ENCODE measurements at places on chromosomes 1 and 21.

- DNase-seq: no peak
Observed at GRCh38 chr21:31668651-31669491, 9.4 kb downstream of the SOD1 start.

GRCh38 chr21:15297824-15298223, 233.0 kb upstream of the NRIP1 start:
- DNase-seq: no peak

GRCh38 chr1:205575294-205575885, 56.4 kb downstream of the ELK4 start:
- no peak for DNase-seq

DNA sequence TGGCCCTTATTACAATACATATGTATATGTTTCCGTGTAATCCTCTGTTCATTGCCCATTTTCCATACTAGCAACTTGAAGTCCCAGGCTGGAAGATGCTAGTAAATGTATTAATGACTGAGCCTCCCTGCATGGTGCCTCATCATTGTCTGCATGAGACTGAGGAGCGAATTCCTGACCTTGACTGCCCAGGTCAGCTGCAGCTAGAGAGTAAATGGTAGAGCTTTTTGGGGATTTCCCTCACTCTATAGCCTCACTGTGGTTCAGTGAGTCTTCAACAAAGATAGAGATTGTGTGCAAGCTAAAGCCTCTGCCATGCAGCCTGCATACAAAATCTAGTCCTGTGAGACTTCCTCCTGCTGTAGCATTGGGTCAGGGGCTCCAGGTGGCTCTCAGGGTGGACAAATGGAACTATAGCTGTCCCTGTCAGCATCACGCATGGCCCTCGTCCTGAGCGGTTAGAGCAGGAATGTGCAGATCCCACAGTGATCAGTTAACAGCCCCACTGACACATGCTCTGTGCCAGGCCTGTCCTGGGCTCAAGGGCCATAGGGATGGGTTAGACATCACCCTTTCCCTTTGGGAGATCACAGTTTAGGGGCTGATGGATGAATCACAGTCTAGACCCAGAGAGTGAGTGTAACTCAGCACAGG, 741.7 kb downstream of the MATN1 start:
- DNase-seq: no peak

- no peak for DNase-seq
Observed at GRCh38 chr1:29504196-29504595, 267.9 kb downstream of the PTPRU start.

GRCh38 chr1:20928146-20928545, 141.0 kb upstream of the HP1BP3 start:
- DNase-seq: no peak
